Inflammatory macrophage (primary cell): ENCODE measurements at places on chromosomes 2 and 18.

DNA sequence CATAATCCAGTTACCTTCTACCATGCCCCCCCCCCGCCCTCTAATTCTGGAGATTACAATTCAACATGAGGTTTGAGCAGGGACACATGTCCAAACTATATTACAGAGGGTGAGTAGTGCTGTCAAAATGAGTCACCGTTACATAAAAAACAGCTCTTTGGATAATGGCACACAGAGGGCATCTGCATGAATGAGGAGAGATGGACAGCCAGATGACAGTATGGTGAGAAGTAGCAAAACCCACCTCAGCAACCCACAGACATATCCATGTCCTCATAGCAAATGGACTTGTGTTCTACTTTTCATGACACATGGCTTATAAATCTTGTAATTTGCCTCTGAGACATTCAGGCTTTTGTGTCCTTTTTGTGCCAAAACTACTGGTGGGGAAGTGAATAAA lies 132.0 kb downstream of the EML6 start:
- DNase-seq = no peak

- peak; percentile 79 for DNase-seq
These were observed 176.9 kb upstream of the MC4R start for GRCh38 chr18:60549338-60549960.

- DNase-seq = no peak
These were observed 267.2 kb upstream of the FSIP2 start for GRCh38 chr2:185471441-185471840.

DNA sequence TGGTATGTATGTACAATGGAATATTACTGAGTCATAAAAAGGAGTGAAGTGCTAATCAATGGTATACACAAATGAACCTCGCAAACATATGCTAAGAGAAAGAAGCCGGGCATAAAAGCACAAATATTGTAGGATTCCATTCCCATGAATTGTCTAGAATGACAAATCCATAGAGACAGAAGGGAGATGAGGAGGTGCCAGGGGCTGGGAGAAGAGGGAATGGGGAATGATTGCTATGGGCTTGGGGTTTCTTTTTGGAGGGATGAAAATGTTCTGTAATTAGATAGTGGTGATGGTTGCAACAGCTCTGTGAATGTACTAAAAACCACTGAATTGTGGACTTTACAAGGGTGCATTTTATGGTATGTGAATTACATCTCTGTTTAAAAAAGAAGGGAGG lies 73.5 kb downstream of the GLI2 start:
- no peak for DNase-seq

DNA sequence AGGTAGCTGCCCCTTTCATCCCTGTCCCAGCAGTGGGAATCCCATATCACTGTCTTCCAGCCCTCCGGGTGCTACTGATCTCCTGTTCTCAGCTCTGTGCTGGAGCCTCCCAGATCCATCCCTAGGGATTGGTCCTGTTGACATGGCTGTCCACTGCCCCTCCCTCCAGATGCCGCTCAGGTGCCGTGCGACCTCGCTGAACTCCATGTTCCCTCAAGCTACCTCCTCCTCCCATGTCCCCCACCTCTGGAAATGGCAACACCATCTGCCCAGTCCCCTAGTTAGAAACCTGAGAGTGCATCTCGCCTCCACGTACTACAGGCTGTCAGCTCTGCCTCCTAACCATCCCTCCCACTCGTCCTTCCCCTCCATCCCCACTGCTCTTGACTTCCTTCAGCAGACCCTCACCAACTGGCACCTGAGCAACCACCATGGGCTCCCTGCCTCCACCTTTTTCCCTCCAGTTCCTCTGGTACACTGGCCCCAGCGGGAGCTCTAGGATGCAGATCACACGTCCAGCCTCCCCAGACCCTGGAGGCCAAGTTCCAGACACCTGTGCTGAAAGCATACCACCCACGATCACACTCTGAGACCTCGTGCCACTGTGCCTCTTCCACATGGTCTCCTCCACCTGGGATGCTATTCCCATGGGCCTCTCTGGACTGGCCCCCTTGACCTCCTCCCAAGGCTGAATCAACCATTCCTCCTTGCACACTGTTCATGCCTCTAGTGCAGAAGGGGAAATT lies 106.8 kb downstream of the KLHL29 start:
- DNase-seq = no peak

DNA sequence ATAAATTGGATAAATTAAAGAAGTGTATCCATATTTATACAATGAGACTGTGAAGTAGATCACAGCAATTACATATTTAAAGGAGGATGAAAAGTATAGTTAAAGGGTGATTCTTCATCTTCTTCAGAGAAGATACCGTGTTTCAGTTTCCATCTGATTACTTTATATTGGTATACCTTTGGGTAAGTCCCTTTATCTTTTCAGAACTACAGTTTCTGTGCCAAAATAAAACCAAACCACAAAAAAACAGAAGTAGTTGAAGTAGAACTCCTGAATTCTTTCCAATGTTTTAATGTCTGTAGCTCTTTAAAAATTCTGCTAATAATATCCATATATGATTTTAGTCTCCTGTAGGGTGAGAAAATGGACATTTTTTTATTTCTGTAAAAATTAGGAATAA lies 231.2 kb upstream of the LINC00305 start:
- DNase-seq = no peak

- no peak for DNase-seq
These were observed 105.9 kb downstream of the AGAP1 start for GRCh38 chr2:235599596-235600338.
